ENCODE measurements at places on chromosomes 16 and 17.

- no peak for DNase-seq
Measured at GRCh38 chr17:28493460-28493859, 12.7 kb upstream of the FOXN1 start.

GRCh38 chr16:89493776-89494175 lies 3.4 kb upstream of the ANKRD11 start:
- DNase-seq: no peak

- no peak for DNase-seq
Measured at GRCh38 chr17:62664336-62665120, 37.1 kb downstream of the MRC2 start.

DNA sequence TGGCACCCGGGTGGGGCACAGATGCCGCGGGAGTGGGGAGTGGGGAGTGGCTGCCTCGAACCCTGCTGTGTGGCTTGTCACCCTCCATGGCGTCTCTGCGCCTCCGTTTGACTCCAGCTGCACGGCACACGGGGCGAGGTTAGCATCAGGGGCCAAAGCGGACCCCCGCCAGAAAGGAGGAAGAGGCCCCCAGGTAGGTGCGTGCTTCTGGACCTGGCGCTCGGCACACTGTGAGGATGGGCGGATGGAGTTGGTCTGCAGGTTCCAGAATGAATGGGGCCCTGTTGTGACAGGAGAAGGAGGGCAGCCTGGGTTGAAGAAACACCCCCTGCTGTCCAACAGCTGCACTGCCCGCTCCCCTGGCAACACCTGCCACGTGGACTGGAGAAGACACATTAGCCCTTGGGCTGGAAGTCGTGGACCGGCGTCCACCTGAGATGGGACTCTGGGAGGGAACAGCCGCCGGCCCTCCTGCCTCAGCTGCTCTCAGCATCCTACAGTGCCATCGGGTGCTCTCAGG lies 9.4 kb upstream of the FASN start:
- DNase-seq: peak; percentile 44

DNA sequence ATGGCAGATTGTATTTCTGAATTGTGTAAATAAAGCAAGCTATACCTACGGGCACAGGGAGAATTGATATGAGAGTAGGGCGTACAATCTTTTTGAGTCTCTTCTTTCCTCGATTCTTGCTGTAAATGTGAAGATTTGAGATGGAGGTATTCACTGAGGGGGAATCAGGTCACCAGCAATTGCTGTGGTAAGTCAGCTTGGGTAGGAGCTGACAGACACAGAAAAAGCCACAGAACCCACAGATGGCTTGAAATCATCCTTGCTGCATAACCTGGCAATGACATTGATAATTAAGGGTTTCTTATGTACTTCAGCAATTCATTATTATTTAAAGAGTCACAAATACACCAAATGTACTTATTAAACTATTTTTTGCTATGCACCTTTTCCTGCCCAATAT lies 164.2 kb downstream of the CNTNAP4 start:
- DNase-seq: no peak

DNA sequence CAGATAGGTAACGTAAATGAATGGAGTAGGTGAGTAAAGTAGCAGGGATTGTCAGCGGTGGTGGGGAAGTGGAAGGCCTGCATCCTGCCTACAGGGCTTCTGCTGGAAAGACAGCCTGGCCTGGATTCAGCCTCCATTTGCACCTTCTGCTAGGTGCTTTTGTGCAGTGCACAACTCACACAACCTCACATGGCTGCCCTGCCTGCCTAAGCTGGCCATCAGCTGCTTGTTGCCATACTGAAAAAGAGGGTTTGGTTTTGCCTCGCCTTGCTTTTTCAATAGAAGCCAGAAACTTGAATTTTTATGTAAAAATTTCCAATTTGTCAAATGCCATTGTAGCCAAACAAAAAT lies 36.3 kb downstream of the SOST start:
- DNase-seq: no peak

DNA sequence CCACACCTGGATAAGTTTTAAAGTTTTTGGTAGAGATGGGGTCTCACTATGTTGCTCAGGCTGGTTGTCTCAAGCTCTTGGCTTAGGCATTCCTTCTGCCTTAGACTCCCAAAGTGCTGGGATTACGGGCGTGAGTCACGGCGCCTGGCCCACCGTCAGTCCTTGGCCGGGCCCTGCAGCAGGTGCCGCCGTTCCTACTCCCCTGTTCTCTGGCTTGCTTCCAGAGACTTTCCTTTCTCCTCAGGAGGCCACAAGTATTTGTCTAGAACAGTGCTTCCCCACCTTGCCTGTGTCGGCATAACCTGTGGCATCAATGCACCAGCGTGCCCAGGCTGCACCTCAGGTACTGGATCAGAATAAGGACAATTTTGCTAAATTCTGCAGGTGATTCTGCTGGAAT lies 3.0 kb upstream of the MGAT5B start:
- no peak for DNase-seq

GRCh38 chr16:89096768-89097391 lies 3.2 kb downstream of the ACSF3 start:
- no peak for DNase-seq

DNA sequence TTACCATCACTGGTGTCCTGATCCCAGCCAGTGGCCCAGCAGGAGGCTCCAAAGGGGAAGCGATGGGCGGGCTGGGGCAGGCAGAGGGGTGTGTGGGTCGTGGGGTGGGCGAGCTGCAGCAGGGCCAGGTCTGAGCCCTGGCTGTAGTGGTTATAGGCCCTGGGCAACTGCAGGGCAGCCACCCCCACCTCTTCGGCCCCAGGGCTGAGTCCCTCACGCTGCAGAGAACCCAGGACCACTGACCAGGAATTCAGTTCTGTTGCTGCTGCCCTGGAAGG lies 2.2 kb downstream of the PRSS53 start:
- no peak for DNase-seq

- DNase-seq: no peak
Measured at GRCh38 chr16:74123826-74124225, 172.8 kb upstream of the PSMD7 start.

DNA sequence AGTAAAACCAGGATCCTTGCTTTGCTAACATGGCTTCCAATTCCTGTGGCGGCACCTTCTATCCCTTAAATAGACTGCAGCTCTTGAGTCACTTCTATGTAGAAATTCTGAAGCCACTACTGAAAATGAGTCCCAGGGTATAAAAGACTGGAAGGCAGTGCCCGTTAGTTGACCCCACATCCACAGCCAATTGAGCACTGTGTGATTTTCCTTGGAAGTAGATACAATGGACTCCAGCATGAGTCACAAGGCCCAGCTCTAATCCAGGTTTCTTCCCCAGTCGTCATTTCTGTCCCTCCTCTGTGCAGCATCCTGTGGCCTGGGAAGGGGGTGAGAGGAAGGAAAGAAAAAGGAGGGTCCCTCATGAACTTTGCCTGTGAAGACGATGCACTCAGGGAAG lies 69.5 kb downstream of the HLF start:
- no peak for DNase-seq

- no peak for DNase-seq
Measured at GRCh38 chr16:87856791-87857228, 12.5 kb downstream of the SLC7A5 start.

GRCh38 chr17:39225959-39226683 lies 376 bp upstream of the STAC2 start:
- DNase-seq: peak; percentile 99

- DNase-seq: no peak
Measured at GRCh38 chr16:22352140-22352539, 22.3 kb downstream of the CDR2 start.

DNA sequence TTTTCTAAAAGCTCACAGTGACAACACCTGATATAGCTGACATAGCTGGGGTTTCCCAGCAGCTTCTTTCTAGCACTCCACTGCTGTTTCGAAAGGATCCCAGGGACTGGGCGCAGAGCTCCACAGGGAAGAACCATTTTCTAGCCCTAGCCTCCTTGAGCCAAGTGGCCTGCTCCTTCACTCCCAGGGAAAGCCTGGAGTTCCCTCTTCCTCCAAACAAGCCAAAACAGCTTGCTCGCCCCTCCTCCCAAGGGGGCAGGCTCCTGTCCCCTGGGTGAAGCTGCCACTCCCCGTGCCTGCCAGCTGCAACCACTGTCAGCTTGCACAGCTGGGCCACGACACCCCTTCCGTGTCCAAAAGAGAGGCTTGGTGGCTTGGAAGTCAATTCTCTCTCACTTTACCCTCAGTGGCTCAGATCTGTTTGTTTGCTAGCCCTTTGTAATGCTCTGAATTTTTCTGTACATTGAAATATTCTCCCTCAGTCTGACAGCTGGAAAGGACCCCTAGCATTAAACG lies 59.8 kb downstream of the CYTH1 start:
- peak; percentile 25 for DNase-seq

All from GM23338 (cell line).